ENCODE measurements at places on chromosomes 1 and 21.

- DNase-seq, result no peak
Observed at GRCh38 chr1:110057963-110058518, 12.4 kb downstream of the ALX3 start.

- no peak for DNase-seq
Observed at GRCh38 chr21:39430016-39430415, 15.6 kb downstream of the LCA5L start.

GRCh38 chr21:45971616-45972352 lies 9.8 kb upstream of the COL6A1 start:
- DNase-seq, result no peak

DNA sequence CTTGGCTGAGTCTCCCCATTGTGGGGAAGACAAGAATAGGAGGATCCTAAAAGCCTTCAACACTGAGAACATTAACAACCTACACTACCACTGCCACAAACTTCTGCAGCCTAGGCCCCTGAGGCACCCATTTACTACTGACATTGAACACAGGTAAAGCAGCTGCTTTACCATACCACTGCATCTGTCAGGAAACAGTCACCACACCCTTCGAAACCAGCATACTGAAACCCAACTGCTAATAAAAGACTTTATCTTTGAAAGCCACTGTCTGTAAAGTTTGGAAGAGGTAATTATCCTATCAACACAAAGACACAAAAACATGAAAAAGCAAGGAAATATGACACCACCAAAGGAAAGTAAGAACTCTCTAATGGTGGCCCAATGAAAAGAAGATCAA lies 7.4 kb downstream of the IFNAR1 start:
- DNase-seq, result no peak

DNA sequence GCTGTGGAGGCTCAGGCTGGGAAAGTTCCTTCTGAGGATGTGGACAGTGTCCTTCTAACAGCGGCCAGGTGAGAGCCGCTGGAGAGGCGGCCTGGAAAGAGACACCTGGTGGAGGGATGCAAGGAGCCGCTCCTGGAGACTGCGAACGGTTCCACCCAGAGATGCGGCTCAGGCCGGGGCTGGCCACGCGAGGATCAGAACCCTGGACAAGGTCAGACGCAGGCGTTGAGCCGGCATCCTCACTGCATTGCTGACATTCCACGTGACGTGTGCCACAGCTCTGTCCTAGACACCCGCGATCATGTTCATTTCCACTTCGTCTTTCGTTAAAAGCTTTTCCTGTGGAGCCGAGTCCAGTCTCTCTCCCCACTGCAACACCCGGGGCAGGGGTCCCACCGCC lies 28.8 kb downstream of the CFAP74 start:
- DNase-seq, result no peak
